Stimulated activated CD8-positive, alpha-beta memory T cell treated with anti-CD3 and anti-CD28 coated beads, Interleukin-7, amount 100 ng/mL, for 4 hours (primary cell): ENCODE measurements at places on chromosomes 4 and X.

DNA sequence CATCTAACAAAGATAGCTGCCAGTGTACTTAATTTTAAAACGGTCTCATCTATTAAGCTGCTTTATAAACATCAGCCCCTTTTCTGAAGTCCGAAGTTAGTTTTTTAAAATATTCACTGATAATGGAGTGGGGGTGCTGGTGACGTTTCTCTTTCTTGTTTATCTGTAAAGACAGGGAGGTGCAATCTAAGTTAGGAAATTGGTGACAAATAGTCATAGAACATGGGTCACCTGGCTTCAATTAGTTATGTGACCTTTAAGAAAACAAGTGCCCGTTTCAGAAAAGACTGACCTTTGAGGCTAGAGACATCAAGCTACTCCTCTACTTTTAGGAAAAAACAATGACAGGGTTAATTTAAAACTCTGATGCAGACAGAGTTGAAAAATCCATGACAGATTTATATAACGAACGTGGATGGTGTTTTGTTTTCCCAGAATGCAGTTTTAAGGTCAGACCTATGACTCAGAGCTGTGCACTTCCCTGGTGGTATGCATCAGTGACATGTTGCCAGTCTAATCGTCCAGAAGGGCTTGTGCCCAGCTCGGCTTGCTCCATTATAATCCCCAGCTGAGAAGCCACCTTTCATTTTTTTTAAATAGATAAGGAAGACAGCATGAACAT is 38.2 kb downstream of the FHL1 start:
- no peak for DNase-seq

GRCh38 chrX:28158019-28158777 is 176.9 kb upstream of the DCAF8L1 start:
- no peak for DNase-seq

GRCh38 chr4:71944956-71945355 is 86.8 kb upstream of the NPFFR2 start:
- no peak for DNase-seq

GRCh38 chr4:47493238-47494123 is 8.4 kb downstream of the ATP10D start:
- no peak for DNase-seq
